ENCODE measurements at places on chromosomes 6 and 20. TPM values are rescaled to one million over a fixed set of nuclear protein-coding genes. Genes with fewer than 3 reads are reported as not detected.

GNL1 gene
- total RNA-seq, result 78.9 TPM

ATAT1 gene
- 6.3 TPM for total RNA-seq

CD93 gene
- total RNA-seq, result 1.0 TPM

RPL10A gene
- total RNA-seq, result 2,774 TPM

FOXP4 gene
- total RNA-seq, result 3.3 TPM

SMLR1 gene
- not detected for total RNA-seq

RFX6 gene
- not detected for total RNA-seq

IRF4 gene
- under 0.01 TPM for total RNA-seq

PLAGL2 gene
- total RNA-seq, result 1.5 TPM

ADGRF4 gene
- under 0.01 TPM for total RNA-seq

SPATS1 gene
- total RNA-seq, result not detected

PPP1R16B gene
- total RNA-seq, result under 0.01 TPM

PLCB4 gene
- 9.3 TPM for total RNA-seq

ARMC2 gene
- 3.1 TPM for total RNA-seq
